Right ventricle myocardium inferior (tissue), 1 donor: ENCODE measurements at places on chromosomes 3 and 15.

DNA sequence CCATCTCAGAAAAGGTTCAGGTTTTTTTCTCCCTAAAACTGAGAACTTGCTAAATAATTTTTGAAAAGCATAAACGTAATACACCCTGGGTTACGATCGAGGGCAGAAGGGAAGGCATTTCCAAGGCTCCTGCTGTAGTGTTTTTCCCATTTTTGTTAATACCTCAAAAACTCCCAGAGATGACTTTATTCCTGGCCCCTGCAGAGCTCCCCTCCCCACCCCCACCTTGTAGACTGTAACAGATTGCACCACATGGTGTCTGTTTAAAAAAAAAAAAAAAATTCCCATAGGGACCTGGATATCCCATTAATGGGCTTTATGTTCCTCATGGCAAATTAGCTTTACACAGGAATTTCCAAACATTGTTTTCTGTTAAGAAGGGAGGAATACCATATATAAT is 38.2 kb downstream of the FEZF2 start:
- no peak for DNase-seq

DNA sequence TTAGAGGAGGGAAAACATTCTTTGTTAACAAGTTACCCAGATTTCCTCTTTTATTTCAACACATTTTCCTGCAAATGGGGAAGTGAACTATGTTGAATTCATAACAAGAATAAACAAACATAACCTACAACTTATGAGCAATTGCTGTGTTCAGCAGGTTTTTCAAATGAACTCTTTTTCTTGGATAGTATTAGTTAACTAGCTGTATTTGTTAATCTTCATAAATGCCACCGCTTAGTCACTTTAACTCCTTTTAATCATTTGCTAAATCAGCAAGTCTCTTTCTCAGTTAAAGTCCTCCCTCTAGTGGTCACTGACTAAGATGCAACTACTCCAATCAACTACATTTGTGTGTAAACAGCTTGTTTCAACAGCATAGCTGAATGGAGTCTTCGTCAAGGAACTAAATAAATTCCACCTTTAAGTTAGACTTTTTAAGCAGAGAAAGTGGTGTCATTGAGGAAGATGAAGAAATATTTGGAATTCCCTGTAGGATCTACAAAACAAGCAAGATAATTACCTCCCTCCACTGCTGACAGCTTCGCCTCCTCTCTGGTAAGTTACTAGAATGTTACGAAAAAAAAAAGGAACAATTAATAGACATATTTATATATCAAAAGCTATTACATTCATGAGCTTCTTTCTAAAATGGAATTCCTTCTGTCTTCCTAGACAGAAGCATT is 1122.0 kb downstream of the ROBO1 start:
- no peak for DNase-seq

DNA sequence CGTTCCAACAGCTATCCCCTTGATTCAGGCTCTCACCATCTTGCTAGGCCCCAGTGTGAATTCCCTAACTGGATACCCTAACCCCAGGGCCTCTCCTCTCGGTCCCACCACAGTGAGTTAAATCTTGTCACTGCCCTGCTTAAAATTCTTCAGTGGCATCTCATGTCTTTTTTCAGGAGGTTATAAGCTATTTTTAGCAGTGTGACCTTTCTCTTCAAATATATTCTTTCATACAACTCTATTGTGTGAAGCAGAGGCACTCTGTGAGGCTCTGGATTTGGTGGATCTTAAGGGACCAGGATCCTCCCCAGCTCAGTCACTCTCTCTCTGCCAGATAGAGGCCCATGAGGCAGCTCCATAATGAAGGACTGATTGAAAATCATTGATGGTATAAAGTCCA is 760.4 kb downstream of the NTRK3 start:
- DNase-seq, result no peak

DNA sequence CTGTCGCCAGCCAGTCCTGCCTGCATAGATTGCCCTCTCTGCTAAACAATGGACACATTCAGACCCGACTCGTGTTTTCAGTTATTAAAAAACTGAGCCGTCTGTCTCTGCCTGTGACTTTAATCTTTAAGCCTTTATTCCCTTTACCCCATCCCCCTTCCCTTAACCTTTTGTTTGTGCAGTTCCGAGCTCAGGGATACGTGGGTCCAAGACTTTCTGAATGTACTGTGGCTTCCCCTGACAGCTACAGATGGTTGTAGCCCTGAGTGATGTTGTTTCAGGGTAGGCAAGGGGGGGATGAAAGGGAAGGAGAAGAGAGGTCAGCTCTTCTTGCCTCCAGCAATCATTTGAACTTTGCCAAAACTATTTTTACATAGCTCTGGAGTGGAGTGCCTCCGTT is 44.6 kb downstream of the EEFSEC start:
- DNase-seq, result no peak

GRCh38 chr3:58434990-58435389 is 1.4 kb upstream of the PDHB start:
- DNase-seq, result no peak

DNA sequence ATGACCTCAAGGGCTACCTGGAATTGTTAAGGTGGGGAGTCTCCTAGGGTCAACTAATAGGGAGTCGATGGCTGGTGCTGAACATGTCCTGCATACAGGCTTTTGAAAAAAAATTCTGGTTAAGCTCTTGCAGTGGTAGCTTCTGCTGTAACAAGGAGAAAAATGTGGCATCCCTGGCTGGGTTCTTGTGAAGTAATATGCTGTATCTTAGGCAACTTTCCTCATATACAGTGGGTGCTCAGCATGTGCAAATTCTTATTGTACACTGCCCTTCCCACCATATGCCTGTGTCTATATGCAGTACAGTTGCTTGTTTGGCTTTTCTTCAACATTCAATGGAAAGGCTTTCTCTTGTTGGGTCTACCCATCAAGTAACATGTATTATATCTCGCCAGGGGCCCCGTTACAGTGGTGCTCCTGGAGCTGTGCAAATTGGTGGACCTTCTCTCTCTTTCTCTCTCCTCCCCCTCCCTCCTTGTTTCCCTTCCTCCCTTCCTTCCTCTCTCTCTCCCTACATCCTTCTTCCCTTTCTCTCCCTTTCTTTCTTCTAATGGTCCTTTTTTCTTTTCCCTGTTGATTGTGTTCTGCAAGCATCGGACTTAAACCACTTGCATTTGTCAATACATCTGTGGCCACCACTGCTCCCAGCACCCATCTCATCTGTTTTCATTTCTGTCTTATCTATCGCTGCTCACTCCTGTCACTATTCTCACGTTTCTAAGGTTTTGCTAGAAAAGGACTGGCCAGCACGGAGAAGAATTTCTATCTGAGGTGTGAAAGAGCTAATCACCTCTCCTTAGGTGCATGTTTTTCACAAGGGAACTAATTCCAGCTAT is 35.2 kb downstream of the TGFBR2 start:
- no peak for DNase-seq

DNA sequence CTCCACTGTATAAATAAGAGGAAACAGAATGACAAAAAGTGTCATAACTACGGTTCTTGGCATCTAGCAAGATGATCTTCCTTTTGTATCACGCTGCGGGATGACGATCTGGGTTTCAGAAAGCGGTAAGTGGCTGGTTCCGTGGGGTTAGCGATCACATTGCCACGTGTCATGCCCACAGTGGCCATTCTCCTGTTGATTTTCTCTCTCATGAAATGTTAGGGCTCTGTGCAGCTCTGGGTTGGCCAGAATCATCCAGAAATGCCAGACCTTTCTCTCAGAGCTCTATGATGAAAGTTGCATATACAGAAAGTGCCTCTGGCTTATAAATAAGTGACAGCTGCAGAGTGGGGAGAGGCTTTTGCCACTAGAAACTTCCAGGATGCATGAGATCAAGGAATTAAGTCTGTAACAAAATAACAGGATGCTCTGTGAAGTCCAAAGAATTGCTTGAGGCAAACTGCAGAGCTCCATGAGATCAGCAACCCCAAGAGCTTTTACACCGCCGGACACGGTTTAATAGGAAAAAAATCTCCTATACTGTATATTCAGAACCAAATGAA is 71.6 kb downstream of the ABTB1 start:
- no peak for DNase-seq

GRCh38 chr15:79068790-79069189 is 21.8 kb downstream of the RASGRF1 start:
- DNase-seq, result no peak

GRCh38 chr3:39548282-39548681 is 80.8 kb downstream of the MOBP start:
- no peak for DNase-seq

DNA sequence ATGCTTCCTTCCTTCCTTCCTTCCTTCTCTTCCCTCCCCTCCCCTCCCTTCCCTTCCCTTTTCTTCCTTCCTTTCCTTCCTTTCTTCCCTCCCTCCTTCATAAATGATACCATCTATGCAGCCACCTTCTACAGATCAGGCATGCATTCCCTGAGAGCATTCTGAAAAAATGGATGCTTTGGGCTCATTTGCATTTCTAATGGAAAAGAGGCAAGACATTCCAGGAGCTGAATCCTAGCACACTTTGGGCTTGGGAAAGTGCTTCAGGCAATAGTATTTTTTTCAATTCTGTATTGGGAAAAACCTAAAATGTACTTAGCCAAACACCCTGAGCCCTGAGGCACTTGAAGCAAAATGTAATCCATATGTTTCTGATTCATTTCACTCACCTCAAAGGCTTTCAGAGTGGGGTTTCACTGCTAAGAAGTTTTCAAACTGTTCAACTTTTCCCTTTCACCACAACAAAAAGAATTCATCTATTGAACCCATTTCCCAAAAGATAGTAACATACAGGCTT is 220.1 kb upstream of the RORA start:
- DNase-seq, result no peak
